ENCODE measurements at places on chromosomes 7 and 10. TPM values are rescaled to one million over a fixed set of nuclear protein-coding genes. Genes with fewer than 3 reads are reported as not detected.
A peak's percentile ranks its signal among the peaks of the same experiment; 100 is the strongest.

KLF14 gene
- not detected for total RNA-seq

DNA sequence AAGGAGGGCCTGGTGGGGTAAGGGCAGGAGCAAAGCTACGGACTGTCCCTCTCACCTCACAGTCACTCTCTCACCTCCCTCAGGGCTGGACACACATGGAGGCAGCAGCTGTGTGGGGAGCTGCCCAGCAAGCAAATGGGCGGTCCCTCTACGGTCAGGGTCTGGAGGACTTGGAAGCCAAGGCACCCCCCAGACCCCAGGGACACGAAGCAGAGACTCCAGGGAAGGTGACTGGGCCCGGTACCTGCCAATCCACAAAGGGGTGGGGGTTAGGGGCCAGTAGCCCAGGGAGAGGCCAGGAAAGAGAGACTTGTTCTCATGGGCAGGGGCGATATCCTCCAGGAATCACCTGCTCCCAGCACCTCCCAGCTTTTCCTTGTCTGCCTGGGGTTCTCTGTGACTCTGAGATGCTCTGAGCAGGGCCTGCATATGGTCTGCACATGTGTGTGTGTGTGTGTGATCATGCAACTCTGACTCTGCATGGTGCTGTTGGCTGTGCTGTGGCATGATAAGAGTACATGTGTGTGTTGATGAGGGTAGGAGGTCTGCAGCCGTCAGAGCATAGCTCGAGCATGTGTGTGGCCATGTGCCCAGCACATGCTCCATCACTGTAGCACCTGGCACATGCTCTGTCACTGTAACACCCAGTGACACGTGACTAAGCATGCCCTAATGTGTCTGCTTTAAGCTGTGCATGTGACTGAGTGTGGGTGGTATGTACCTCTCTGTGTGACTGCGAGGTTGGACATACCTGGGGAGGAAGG, 4.6 kb upstream of the LDB3 start:
- DNase-seq, result no peak

UROS gene
- total RNA-seq, result 131 TPM

FRMD4A gene
- total RNA-seq, result 32.1 TPM

HSPA12A gene
- total RNA-seq, result 10.3 TPM

VWC2 gene
- total RNA-seq, result not detected

DNA sequence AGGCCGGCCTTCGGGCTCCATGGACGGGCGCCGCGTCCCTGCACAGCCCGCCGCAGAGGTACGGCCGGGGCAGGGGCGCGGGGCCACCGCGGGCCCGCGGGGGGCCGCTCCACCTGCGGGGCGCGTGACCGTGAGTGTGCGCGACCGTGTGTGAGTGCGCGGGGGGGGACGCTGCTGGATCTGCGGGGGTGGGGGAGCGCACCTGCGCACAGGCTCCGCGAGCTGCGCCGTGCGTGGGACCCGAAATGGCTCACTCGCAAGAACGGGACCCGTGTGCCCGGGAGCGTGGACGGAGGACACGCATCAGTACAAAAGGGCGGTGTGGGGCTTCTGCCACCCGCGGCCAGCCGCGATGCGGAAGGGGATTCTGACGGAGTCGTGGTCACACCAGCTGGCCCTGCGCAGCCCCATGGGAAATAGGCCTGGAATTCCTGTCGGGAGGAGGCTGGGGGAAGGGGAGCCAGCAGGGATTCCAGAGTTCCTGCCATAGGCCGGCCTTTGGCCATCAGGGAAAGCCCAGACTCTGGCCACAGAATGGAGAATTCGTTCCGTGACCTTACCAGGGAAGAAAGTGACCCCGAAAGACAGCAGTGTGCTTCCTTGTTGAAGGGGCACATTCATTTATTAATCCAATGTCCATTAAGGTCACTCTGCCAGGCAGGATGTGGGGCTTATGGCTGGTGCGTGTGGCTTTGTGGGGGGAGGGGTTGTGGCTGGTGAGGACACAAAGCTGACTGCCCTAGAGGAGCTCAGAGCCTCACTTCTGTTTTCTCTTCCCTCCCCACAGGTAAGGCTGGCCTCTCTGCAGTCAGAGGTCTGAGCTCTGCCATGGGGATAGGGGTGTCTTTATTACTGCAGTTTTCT, 494 bp downstream of the REPIN1 start:
- peak; percentile 59 for DNase-seq

ZEB1 gene
- total RNA-seq, result 228 TPM

GRCh38 chr7:104978460-104978859, 35.5 kb upstream of the KMT2E start:
- peak; percentile 52 for DNase-seq

TAS2R4 gene
- total RNA-seq, result 4.5 TPM

DNA sequence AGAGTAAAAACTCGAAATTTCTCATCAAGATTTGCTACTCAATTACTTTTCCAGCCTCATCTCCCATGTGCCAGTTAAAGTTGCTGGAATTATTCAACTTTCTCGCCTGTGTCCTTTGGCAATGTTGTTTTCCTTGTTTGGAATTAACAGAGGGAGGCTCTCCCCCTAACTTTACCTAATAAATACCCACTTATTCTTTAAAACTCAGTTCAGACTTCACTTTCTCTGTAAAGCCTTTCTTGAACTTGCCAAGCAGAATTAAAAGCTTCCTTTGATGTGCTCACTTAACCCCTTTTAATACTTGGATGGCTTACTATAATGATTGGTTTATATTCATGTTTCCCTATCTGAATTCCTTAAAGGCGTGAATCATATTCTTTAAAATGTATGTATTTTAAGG, 104.1 kb downstream of the MKLN1 start:
- DNase-seq, result no peak

- DNase-seq, result no peak
Observed at GRCh38 chr7:150385302-150385723, 6.2 kb downstream of the ZNF775 start.

ZNF117 gene
- 5.1 TPM for total RNA-seq

- DNase-seq, result no peak
Observed at GRCh38 chr10:72906446-72906845, 12.9 kb downstream of the OIT3 start.

GRCh38 chr7:47604496-47604890, 22.6 kb upstream of the TNS3 start:
- DNase-seq, result no peak

DNA sequence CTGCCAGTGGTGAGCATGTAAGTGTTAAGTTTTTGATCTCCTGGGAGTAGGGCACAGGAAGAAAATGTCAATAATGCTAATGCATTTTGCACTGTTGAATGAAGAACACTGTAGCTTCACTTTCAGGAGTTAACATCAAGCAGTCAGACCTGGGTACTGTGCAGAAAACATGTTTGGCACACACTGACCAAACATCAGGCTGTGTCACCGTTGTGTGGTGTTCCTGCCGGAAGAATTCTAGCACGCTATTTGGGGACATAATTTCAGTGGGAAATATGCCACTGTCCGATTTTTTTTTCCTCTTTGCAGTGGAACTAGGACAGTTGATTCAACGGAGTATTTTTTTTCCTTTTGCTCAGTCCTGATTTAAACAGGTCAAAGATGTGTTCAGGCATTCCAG, 24.4 kb upstream of the ABCB5 start:
- no peak for DNase-seq

DNA sequence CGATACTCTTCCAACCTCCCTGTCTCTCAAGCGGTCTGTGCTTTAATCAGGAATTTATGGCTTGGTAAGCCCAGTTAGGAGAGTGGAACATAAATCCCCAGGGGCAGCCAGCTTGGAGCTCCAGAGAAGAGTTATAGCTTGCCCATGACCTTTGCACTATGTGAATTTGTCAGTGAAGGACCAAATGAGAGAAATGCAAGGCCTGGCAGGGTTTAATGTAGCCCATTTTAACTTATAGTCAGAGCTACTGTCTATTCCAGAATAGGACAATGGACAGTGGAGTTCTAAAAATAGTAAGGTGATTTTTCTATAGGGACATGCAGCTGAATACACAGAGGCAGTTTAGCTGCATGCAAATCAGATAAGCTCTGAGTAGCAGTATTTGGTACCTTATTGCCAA, 142.6 kb upstream of the CAV2 start:
- no peak for DNase-seq

ZNF22 gene
- total RNA-seq, result 16.6 TPM

DNA sequence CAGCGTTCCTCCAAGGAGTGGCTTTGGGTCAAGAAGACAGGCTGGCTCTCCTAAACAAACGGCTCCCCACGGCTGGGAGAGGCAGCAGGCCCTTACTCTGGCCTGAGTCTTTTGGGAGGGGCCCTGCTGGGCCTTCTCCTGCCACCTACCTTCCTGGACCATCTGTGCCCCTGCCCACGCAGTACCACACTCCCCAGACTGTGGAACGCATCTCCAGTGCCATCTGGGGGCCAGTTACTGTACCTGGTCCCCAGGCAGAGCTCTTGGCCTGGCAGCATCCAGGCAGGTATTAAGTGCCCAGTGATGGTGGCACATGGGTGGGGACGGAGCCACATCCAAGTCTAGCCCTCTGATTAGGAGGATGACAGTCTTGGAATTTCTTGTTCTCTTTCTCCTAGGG, 14.4 kb downstream of the ALKBH4 start:
- DNase-seq, result no peak

DNA sequence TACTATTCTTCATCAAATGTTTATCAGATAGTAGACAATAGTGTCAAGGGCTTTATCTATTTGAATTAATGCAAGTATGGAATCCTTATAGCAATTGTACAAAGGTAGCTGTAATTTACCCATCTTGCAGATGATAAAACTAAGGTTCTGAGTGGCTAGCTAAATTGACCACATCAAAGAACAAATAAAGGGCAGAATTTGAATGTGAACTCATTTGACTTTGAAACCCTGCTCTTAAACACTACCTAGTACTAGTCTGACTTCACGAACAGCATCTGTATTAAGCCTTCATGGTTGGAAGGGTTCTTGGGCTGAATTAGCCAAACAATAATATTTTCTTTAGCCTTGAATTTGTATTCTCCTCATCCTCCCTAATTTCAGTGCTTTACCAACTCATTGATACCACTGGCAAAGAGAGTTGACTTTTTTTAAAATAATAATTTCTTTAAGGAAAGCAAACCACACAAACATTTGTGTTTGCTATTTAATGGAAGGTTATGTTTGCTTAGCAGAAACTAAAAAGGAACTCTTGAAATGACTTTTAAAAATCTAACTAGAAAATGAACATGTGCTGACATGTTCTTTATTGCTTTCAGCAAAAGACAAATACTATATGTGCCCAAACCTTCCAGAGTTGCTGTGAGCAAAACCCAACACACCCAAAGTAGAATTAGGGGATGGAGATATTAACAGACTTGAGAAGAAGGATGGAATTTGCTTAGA, 322.6 kb downstream of the RNLS start:
- no peak for DNase-seq

- no peak for DNase-seq
Observed at GRCh38 chr10:3236644-3237404, 64.2 kb upstream of the PITRM1 start.

C10orf143 gene
- total RNA-seq, result 0.49 TPM

GRCh38 chr10:97744405-97745035, 7.6 kb downstream of the ZFYVE27 start:
- DNase-seq, result no peak

TUBB8 gene
- not detected for total RNA-seq

DNA sequence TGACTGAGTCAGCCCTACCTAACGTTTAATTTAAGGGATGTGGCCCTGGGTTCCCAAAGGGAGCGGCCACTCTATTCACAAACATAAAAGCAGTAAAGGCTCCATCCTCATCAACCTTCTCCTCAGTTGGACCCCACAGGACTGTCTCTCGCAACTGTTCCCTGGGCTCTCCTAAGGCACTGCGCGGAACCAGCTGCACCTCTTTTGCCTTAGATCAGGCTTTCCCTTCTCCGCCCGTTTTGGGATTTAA, 689 bp upstream of the GTPBP4 start:
- peak; percentile 18 for DNase-seq

TRIM74 gene
- total RNA-seq, result not detected

LRRC61 gene
- total RNA-seq, result 0.09 TPM

- no peak for DNase-seq
Observed at GRCh38 chr7:24017519-24017918, 266.5 kb upstream of the NPY start.

NPSR1 gene
- total RNA-seq, result not detected

DNA sequence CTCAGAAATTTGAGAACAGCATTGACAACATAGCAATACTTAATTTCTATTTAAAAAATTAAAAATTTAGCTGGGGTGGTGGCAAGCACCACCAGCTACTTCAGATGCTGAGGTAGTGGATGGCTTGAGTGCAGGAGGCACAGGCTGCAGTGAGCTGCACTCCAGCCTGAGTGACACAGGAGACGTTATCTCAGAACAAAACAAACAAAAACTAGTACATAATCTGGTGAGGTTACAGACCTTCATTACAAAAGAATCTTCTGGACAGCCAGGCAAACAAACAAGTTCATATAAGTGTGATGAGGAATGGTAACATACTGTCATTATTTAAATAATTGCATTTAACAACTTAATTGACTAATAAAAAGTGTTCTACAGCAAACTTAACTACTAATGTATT, 77.0 kb upstream of the OIT3 start:
- DNase-seq, result no peak

DNA sequence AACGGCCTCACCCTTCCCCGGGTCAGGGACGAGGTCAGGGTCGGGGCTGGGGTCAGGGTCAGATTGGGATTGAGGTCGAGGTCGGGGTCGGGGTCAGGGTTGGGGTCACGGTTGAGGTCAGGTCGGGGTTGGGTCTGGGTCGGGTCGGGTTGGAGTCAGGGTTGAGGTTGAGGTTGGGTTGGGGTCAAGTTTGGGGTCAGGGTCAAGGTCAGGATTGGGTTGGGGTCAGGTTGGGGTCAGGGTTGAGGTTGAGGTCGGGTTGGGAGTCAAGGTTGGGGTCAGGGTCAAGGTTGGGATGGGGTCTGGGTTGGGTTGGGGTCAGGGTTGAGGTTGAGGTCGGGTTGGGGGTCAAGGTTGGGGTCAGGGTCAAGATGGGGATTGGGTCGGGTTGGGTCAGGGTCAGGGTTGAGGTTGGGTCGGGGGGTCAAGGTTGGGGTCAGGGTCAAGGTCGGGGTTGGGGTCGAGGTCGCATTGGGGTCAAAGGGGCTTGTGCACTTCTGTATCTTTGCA, 131.4 kb downstream of the VIPR2 start:
- DNase-seq, result no peak

- DNase-seq, result no peak
Observed at GRCh38 chr10:50426485-50426884, 175.2 kb upstream of the ASAH2 start.

DNA sequence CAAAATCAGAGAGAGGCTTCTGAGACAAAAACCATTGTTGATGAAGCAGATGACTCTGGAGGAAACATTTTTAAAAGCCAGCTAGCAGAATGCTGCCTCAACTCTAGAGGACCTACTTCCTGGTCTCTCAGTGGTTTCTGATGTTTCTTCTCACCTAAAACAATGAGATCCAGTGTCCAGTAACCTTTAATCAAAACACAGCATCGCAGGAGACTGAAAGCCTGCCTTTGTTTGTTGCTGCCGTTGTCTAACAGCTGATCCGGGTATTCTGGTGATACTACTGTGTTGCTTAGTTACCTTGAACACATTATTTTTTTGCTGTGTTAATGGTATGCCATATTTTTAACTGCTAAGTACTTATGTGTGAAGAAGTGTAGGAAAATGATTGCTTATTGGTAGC, 70.9 kb downstream of the WIPF3 start:
- no peak for DNase-seq

MNX1 gene
- not detected for total RNA-seq

DNA sequence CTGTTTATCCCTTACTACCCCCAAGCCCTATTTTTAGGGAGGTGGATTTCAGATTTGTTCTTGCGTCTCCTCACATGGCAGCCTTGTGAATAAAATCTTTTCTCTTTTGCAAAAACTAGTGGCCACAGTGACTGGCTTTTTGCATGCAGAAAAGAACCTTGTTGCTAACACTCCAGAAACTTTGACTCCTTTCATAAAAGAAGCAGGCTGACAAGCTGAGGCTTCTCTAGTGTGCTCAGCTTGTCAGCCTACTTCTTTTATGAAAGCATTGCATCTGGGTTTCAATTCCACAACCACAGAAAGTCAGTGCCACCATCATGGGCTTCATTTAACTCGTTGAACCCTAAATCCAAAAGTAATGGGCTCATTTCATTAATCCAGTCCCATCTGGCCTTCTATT, 761.0 kb upstream of the COBL start:
- no peak for DNase-seq
